Airway epithelial cell (primary cell): ENCODE measurements at places on chromosomes 6 and 20. TPM values are rescaled to one million over a fixed set of nuclear protein-coding genes. Genes with fewer than 3 reads are reported as not detected.

Gene MYH7B
- total RNA-seq = under 0.01 TPM in 1 of 2 replicates, not detected in the other

Gene F13A1
- total RNA-seq = 0.05 TPM in 1 of 2 replicates, not detected in the other

Gene ZC3H12D
- not detected in 2 replicates for total RNA-seq

Gene DEFB124
- total RNA-seq = not detected in 2 replicates

Gene ENPP1
- 0.28 and 0.42 TPM in 2 replicates for total RNA-seq

Gene LY6G6C
- total RNA-seq = 1.5 and 3.7 TPM in 2 replicates

Gene NSFL1C
- 47.6 and 65.8 TPM in 2 replicates for total RNA-seq

Gene ZNF165
- 2.0 and 2.5 TPM in 2 replicates for total RNA-seq

Gene PI3
- total RNA-seq = 53.8 and 117 TPM in 2 replicates

Gene IMPG1
- total RNA-seq = not detected in 2 replicates

Gene PLCB1
- total RNA-seq = 0.85 and 1.7 TPM in 2 replicates

Gene CAP2
- total RNA-seq = 2.3 and 3.7 TPM in 2 replicates

Gene SLC22A1
- total RNA-seq = 2.3 TPM in 1 of 2 replicates, not detected in the other

Gene PSMG4
- 16.2 and 18.3 TPM in 2 replicates for total RNA-seq

Gene SLPI
- total RNA-seq = 466 and 502 TPM in 2 replicates

Gene HLA-DRB1
- total RNA-seq = 0.14 TPM in 1 of 2 replicates, not detected in the other

Gene MAK
- 0.07 TPM in 1 of 2 replicates, not detected in the other for total RNA-seq

Gene MROH8
- 0.07 and 1.2 TPM in 2 replicates for total RNA-seq

Gene CST5
- not detected in 2 replicates for total RNA-seq

Gene PTPRK
- total RNA-seq = 33.4 and 45.8 TPM in 2 replicates

Gene GDAP1L1
- total RNA-seq = not detected in 2 replicates

Gene BCAS1
- 0.46 and 1.6 TPM in 2 replicates for total RNA-seq

Gene FAM162B
- 0.14 TPM in 1 of 2 replicates, not detected in the other for total RNA-seq

Gene FRK
- total RNA-seq = 2.7 and 3.7 TPM in 2 replicates
